Fibroblast of skin of back (primary cell): ENCODE measurements at places on chromosomes 12 and 14.

- peak; percentile 24 for DNase-seq
Observed at GRCh38 chr14:81625343-81625742, 91.7 kb upstream of the SEL1L start.

- DNase-seq, result no peak
Observed at GRCh38 chr14:104684449-104684821, 5.0 kb upstream of the INF2 start.

- no peak for DNase-seq
Observed at GRCh38 chr12:16913832-16914490, 308.0 kb upstream of the LMO3 start.

DNA sequence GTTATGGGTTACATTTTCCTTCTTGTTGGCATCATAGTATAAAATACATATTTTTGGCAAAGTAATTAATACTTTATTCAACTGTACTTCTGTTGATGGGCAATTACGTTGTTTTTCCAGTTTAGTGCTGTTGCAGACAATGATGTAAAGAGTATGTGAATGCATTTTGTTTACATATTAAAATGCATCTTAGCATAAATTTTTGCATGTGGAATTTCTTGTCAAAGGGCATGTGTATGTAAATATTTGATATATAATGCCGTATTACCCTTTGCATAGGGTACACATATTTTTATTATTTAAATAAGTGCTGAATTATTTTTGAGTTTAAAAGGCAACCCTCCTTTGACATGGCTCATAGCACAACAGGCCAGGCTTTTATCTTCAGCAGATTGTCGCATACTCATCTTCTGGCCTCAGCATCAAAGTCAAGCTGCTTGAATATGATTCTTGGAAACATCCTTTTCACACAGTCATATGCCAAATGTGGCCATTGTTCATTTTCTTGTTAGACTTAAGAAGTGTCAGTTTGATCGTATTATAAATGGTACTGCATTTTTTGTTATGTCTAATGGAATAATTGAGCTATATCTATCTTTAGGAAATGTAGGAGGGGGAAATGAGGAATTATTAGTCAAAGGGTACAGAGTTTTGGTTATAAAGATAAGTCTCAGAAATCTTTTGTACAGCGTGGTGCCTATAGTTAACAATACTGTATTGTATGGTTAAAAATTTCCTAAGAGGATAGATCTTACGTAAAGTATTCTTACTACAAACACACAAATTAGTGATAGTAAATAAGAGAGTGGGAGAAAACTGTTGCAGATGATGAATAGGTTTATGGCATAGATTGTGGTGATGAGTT, 138.5 kb downstream of the FUT8 start:
- no peak for DNase-seq

DNA sequence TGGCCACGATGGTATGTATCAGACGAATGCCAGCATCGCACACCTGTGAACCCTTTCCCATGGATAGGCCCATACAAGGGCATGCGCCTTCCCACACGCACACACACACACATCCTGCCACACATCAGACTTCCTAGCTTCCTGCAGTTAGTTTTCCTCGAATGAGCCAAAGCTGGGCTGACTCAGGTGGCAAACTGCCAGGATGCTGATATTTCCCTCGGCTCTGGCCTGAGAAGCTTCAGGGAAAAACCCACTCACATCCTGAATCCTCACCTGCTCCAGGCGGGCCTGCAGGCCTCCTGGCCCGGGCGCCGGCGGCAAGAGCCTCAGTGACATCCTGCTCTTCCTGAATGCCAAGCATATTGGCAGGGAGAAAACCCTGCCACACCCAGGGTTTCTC, 22.4 kb downstream of the CALM1 start:
- DNase-seq, result peak; percentile 93

GRCh38 chr14:89899917-89900663, 54.4 kb downstream of the EFCAB11 start:
- peak; percentile 85 for DNase-seq
